HEK293T (cell line): ENCODE measurements at places on chromosomes 7 and 10.

- no peak for DNase-seq
Observed at GRCh38 chr7:138937484-138937883, 43.7 kb downstream of the KIAA1549 start.

- DNase-seq: no peak
Observed at GRCh38 chr7:29087840-29088170, 58.5 kb downstream of the CPVL start.

GRCh38 chr7:95011146-95011928 is 103.9 kb downstream of the PPP1R9A start:
- DNase-seq: no peak

- DNase-seq: no peak
Observed at GRCh38 chr10:129386415-129387257, 80.4 kb upstream of the MGMT start.

GRCh38 chr7:127765150-127765549 is 113.2 kb downstream of the SND1 start:
- no peak for DNase-seq

DNA sequence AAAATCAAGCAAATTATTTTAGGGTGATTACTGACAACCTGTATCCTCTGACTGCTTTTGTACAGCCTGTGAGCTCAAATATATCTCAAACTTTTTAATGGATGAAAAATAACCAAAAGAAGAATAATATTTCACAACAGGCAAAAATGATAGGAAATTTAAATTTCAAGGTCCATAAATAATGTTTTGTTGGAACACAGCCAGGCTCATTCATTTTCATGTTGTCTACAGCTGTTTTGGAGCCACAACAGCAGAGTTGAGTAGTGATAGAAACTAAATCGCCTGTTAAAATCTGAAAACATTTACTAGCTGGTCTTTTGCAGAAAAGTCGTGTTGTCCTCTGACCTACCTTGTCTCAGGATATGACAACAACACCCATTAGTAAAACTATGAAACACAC is 75.9 kb downstream of the GLI3 start:
- DNase-seq: no peak

- DNase-seq: no peak
Observed at GRCh38 chr7:20238754-20239324, 21.7 kb upstream of the MACC1 start.

- no peak for DNase-seq
Observed at GRCh38 chr7:26813432-26813831, 51.0 kb downstream of the SKAP2 start.

- DNase-seq: no peak
Observed at GRCh38 chr7:36659172-36659516, 65.2 kb downstream of the AOAH start.

- no peak for DNase-seq
Observed at GRCh38 chr10:48470115-48470892, 134.6 kb downstream of the ARHGAP22 start.

DNA sequence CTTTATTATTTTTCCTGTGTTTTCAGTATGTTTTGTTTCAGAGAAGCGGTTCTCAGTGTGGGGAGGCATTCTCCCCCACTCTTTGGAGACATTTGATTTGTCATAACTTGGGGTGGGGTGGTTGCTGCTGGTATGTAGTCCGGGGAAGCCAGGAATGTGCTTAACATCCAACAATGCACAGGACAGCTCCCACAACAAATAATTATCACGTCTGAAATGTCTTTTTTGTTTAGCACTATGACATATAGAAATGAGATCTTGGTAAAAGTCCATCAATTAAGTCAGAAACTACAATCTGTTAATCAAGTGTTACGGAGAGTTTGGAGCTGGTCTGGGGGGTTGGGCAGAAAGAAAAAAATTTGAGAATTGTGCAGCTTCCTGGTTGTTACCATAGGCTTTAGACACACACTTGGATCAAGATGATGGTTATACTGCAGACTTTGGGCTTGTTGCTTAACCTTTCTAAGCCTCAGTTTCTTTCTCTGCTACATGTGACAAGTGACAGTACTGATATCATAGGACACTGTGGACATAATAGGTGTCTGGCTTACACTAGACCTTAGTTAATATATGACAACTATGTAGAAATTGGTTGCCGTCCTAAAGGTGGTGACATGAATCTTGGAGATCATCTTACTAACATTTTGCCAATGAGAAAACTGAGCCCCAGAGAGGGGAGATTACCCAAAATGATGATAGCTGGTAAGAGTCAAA is 113.7 kb downstream of the LRMDA start:
- no peak for DNase-seq

DNA sequence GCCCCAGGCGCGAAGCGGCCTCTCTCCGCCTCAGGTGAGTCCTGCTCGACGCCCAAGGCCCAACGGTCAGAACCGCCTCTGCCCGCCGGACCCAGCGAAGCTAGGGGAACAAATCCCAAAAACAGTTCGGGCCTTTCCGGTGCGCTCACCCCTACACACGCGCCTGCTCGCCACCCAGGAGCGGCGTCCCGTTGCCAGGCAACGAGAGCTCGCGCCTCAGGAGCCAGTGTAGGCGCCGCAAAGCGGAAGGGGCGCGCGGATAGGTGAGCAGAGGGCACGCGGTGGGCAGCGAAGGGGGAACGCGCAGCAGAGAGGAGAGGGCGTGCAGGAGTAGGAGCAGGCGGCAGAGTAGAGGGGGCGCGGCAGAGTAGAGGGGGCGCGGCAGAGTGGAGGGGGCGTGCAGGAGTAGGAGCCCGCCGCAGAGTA is at the start of the genes DYDC1 and DYDC2:
DYDC1 (minus strand) TSS at position 193 of the 426 bp plus-strand sequence. CDS start 4,154 bp downstream, outside the sequence.
DYDC2 (plus strand) TSS at position 219 of the 426 bp plus-strand sequence. CDS start 5,663 bp downstream, outside the sequence.
- DNase-seq: no peak

GRCh38 chr7:65925040-65925439 is 52.2 kb downstream of the VKORC1L1 start:
- no peak for DNase-seq

GRCh38 chr10:119395280-119396007 is 147.1 kb downstream of the RGS10 start:
- no peak for DNase-seq

- DNase-seq: no peak
Observed at GRCh38 chr7:25858525-25859411, 293.2 kb upstream of the NFE2L3 start.

DNA sequence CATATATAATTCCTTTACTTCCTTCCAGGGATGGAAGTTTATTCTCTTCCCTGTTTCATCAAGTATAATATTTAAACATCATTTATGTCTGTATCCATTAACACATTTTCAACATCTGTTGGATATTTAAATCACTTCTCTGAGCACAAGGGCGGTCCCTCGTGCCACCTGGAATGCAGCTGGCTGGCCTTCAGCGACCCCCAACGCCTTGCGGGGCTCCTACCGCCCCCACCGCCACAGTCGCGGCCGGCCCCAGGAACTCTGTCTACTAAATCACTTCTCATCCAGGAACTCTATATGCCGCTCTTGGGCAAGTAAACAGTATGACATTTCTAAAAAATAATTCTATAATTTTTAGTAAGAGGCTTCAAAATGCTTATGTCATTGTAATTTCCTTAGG is 221.1 kb upstream of the PTN start:
- no peak for DNase-seq

DNA sequence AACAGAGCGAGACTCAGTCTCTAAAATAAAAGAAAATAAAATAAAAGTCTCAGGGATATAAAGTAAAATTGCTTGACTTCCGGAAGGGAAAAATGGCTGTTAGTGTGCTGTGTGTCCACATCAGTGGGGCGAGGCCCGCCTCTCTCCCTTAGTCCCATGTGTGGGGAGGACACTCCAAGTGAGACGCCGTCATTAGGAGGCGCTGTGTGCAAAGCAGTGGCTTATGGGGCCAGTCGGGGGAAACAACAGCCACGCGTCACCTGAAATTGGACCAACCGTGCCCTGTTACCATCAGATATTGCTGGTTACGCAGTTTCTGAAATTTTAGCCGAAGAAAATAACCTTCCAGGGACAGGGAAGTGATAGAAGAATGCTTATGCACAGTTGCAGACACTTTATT is 15.8 kb downstream of the SFXN4 start:
- peak; percentile 48 for DNase-seq
